ENCODE measurements at places on chromosomes 5 and 9.

DNA sequence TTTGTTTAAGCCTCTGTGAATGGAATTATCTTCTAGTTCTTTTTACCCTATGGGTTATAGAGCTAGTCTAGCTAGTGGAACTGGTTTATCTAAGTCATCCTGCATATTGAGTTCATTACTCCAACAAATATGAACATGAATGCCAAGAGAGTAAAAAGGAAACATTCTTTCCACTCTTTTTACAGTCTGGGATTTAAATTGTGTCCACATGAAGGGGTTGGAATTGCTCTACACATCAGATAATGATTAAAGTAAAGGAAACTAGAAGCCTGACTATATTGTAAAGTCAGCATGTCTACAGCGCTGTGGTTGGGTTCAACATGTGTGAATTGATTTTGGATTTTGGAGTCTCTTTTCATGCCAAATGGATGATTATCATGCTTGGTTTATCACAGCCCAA is 173.1 kb downstream of the CCDC171 start:
- no peak for DNase-seq

DNA sequence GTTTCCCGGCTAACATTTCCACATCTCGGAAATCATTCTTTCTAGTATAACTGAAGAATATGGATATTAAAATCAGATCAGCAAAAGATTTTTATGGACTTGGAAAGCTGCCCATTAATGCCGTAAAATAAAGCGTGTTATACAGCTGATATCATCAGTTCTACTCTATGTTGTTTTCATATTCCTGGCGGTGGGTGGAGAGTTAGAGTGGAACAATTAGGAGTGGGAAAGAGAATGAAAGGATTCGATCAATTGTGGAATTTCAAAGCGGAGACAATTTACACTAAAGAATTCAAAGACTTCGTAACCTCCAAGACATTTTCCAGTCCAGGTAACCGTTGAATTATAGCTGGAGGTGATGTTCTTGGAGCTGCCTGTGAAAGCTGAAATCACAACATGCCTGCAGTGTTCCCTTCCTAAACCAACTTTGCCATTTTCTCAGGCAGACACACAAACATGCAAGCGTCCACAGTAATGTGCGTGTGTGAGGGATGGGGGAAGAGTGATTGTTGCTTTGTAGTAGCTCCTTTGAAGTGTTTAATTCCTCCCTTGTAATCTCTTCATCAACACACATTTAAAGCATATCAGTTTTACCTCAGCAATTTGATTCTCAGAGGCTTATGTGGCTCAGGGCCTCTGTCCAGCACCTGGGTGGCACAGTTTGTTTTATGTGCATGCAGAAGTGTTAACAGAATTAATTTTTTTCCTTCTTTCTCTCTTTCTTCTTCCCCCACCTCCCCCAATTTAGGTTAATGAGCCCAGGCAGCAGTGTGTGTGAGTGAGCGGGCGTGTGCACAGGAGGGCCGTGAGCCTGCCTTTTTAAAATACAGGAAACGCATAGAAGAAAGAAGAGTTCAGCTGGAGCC is 544.1 kb downstream of the RAB3C start:
- no peak for DNase-seq

GRCh38 chr5:89303033-89303480 is 420.1 kb upstream of the MEF2C start:
- peak; percentile 91 for DNase-seq

GRCh38 chr9:131323629-131324028 is 34.1 kb downstream of the PLPP7 start:
- no peak for DNase-seq

- DNase-seq: no peak
Observed at GRCh38 chr5:26024774-26025173, 1013.6 kb downstream of the CDH9 start.

- no peak for DNase-seq
Observed at GRCh38 chr5:172469697-172470096, 15.4 kb upstream of the SH3PXD2B start.

GRCh38 chr9:20925256-20926045 is 106.0 kb downstream of the HACD4 start:
- DNase-seq: no peak

DNA sequence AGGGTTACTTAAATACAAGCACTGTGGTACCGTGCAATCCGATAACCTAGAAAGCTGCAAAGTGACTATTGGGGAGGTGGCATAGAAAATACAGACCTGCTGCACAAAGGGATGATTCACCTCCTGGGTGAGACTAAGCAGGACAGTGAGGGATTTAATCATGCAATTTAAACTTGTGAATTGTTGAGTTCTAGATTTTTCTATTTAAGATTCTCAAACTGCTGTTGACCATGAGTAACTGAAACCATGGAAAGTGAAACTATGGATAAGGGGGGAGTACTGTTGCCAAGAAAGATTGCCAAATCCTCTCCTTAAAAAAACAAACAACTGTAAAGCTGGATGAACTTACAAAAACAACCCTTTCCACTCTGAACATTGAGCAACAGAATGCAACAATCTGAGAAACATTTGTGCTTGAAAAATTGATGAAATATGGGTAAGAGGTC is 61.5 kb upstream of the NUDT12 start:
- DNase-seq: no peak

DNA sequence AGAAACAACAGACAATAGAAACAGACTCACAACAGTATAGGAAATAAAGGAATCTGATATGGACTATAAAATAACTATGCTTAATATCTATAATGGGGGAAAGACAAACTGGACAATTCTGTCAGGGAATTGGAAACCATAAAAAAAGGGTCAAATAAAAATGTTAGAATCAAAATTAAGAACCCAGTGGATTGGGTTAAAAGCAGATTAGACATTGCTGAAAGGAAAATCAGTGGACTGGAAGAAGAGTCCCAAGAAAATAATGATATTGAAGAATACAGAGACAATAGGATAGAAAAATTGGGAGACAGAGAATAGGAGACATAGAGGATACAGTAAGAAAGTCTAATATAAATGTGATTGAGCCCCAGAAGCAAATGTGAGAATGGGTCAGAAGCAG is 199.2 kb downstream of the PBX3 start:
- DNase-seq: no peak

GRCh38 chr9:117957267-117957666 is 253.1 kb downstream of the TLR4 start:
- peak; percentile 29 for DNase-seq

DNA sequence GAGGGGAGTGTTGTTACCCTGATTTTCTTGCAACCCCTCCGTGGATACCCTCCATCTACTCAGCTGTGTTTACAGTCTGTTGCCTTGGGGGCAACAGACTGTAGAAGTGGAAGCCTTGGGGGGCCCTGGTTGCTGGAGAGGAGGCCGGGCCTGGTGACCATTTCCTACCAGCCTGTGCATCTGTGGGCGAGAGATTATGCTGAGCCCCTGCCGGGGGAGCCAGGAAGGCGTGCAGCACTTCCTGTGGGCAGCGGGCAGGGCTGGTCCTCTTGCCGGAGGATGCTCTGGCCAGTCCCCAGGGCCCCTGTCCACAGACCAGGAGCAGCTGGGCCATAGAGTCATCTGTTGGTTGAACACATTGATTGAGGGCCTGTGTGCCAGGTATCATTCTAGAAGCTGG is 11.1 kb downstream of the ERGIC1 start:
- no peak for DNase-seq
